NCI-H1105 treated with DMSO at 0.1 percent for 48 hours (cell line): ENCODE measurements at places on chromosomes 7 and 10.
A peak's percentile ranks its signal among the peaks of the same experiment; 100 is the strongest.

DNA sequence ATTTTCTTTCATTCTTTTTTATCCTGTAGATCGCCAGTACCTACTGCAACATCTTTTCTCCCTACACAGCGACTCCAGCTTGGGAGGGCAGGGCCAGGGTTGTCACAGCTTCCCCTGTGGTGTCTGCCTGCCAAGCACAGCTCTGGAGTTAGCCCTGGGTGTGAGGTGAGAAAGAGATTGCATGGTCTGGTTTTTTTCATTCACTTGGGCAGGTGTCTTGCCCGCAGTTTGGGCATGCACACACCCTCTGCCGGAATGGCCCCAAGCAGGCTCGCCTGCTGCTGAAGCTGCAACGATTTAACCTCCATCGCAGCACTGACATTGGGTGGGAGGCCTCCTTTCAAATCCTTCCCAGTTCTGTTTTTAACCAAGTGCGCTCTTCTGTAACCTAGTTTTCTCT, 132.8 kb downstream of the WNT2 start:
- DNase-seq, result no peak

DNA sequence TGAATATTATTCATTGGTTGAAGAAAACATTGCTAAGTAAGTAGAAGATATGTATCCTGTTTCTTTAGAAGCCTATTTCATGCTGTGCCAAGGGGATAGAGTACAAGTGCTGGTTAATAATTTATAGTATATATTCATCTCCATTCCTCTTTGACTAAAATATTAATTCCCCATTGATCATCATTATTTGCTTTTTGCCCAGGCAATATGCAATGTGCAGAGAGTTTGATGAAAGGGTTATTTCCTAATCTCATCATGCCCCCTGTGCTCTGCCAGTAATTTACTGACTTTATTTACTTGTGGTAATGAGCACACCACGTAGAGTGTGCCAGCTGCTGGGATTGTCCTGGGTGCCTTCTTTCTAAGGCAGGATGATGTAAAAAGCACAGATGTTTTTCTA, 180.9 kb downstream of the REEP3 start:
- peak; percentile 11 for DNase-seq

DNA sequence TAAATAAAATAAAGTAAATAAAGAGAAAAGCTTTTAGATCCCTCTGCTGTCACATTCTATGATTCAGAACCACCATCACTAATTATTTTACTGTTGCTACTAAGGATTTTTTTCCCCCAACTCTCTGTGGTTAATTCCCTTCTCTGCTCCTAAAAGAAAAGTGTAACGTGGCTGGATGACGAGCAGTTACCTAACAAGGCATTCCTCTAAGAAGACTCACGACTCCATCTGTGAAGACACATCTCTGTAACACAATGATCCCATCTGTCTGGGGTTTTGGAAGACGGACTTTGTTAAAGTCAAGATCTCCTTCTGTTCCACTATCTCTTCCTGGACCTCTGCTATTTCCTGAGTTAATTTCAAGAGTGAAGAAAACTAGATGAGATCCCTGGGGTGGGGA, 179.9 kb downstream of the SFMBT2 start:
- no peak for DNase-seq

DNA sequence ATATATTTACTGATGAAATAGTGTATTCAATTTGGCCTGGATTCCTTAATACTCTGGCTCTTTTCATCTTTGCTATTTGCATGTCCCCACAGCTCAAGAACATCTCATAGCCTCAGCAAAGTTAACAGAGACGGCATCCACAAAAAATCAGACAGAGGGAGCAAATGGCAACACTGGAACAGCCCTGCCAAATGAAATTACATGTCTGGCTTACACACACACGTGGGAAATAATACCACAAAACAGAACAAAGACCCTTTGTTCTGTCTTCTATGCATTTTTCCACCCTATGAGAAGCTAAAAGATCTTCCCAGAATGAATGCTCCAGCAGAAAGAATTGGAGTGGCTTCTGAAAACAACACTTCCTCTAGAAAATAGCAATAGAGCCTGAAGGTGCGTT, 139.5 kb downstream of the ALOX5 start:
- no peak for DNase-seq

GRCh38 chr7:45625067-45625466, 50.9 kb downstream of the ADCY1 start:
- DNase-seq, result no peak

DNA sequence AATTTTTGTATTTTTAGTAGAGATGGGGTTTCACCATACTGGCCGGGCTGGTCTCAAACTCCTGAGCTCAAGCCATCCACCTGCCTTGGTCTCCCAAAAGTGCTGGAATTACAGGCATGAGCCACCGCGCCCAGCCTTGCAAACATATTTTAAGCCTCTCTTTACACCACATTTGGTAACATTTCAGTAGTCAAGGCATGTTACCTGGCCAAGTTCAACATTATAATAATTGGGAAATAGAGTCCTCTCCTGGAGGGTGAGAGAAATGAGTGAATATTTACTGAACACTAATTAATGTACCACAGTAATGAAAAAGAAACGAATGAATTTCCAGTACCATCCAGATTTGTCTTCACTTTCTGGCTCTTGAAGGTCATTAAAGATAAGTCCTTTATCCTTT, 10.0 kb upstream of the CNOT4 start:
- no peak for DNase-seq

GRCh38 chr7:42409296-42409695, 172.3 kb upstream of the GLI3 start:
- no peak for DNase-seq

- no peak for DNase-seq
Observed at GRCh38 chr7:41134300-41135255, 568.3 kb downstream of the INHBA start.

GRCh38 chr7:107687656-107688055, 27.0 kb downstream of the SLC26A4 start:
- no peak for DNase-seq
